Activated naive CD8-positive, alpha-beta T cell treated with anti-CD3 and anti-CD28 coated beads, Interleukin-2, amount 10 ng/mL, durations not matched to agents 7 days and 5 days (primary cell): ENCODE measurements at places on chromosomes 3 and 15. TPM values are rescaled to one million over a fixed set of nuclear protein-coding genes. Genes with fewer than 3 reads are reported as not detected.

LDHAL6B gene
- total RNA-seq = not detected

GMNC gene
- total RNA-seq = not detected

PAK6 gene
- 0.91 TPM for total RNA-seq

GABRB3 gene
- not detected for total RNA-seq

ROBO2 gene
- total RNA-seq = not detected

LRRN1 gene
- 1.2 TPM for total RNA-seq

TM6SF1 gene
- total RNA-seq = 16.3 TPM

DNA sequence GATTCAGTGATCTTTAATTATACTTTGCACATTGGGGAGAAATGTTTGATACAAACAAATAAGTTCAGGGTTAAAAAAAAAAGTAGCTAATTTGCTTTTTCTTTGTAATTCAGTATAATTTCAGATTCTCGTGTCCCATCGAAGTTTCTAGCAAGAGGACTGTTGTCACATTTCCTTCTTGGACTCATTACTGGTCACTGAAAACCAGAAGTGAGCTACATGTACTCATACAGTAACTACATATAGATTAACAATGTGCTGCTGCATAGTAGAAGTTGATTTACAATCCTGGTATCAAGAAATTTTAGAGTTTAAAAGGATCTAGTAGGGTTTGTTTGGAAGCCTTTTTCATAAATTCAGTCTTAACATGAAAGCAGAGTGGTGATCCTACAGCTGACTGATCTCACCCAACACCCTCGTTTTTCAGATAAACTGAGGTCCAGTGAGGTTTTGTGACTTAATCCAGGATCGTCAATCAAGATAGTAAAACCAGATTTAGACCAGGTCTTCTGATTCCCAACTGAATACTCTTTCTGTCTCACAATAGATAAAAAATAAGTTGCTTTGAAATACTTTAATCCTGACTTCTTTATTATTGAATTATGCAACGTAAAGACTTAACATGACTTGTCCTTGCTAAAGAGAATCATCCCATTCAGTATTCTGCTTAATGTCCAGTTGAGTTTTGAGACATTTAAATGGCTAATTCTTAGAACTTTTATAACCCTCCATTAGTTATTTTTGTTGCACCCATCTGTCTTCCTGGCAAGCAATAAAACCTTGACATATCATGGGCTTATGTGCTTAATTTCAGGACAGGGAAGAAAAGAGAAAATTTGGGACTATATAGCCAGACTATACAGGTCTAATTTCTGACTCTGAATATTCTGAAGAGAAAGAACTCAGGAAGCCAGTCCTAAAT lies 2.8 kb downstream of the SEC62 start:
- H3K4me3 ChIP-seq = no peak overlapping the region
- DNase-seq = no peak
- no peak overlapping the region for H3K27ac ChIP-seq
- no peaks in the 10 kb centered on the region for H3K27me3 ChIP-seq
- peaks cover 24% of the 10 kb centered on the region for H3K36me3 ChIP-seq

DNA sequence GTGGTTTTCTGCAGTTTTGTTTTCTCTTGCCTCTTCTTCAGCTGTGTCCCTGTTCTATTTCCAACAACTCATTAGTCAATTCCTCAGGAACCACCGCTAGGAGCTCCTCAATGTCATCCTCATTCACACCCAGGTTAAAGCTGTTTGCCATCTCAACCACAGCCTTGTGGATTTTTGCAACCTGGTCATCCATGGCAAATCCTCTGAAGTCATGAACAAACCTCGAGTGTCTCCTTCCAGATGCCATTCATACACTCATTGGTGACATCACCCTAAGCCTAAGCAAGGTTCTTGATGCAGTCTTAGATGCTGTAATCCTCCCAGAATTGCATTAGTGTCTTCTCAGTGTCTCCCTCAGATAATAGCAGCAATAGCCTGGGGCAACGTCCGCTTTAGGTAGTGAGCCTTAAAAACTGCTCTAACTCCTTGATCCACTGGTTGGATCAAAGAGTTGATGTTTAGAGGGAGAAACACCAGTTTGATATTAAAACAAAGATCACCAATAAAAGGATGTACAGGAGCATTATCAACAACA lies 31.5 kb upstream of the ZNF502 start:
- H3K36me3 ChIP-seq = peaks cover 31% of the 10 kb centered on the region
- peaks cover 2% of the 10 kb centered on the region for H3K27me3 ChIP-seq
- no peak for DNase-seq
- H3K4me1 ChIP-seq = peaks cover 7% of the 10 kb centered on the region
- H3K27ac ChIP-seq = no peak overlapping the region
- H3K4me3 ChIP-seq = no peak overlapping the region

- H3K4me3 ChIP-seq = peak within 1 kb of the TSS; percentile 39
- H3K36me3 ChIP-seq = no peaks in the 10 kb centered on the region
- peak; percentile 35 for DNase-seq
- peaks cover 83% of the 10 kb centered on the region for H3K27me3 ChIP-seq
- peaks cover 5% of the 10 kb centered on the region for H3K4me1 ChIP-seq
Measured at GRCh38 chr3:11154036-11154952, at the start of gene HRH1. Gene HRH1, plus strand, starts transcription at chr3:11154493. Its CDS starts 104,545 bp downstream, at chr3:11259038.

GRCh38 chr15:60390871-60391501 lies 6.8 kb downstream of the ANXA2 start:
- H3K4me3 ChIP-seq = no peak overlapping the region
- peaks cover 47% of the 10 kb centered on the region for H3K4me1 ChIP-seq
- DNase-seq = no peak
- no peaks in the 10 kb centered on the region for H3K27me3 ChIP-seq
- no peak overlapping the region for H3K27ac ChIP-seq

GRCh38 chr15:75025107-75025506 lies 1.7 kb downstream of the PPCDC start:
- peaks cover 22% of the 10 kb centered on the region for H3K4me1 ChIP-seq
- peak overlapping the region; percentile 95 for H3K4me3 ChIP-seq
- peak overlapping the region; percentile 3 for H3K27ac ChIP-seq
- H3K27me3 ChIP-seq = no peaks in the 10 kb centered on the region

DNA sequence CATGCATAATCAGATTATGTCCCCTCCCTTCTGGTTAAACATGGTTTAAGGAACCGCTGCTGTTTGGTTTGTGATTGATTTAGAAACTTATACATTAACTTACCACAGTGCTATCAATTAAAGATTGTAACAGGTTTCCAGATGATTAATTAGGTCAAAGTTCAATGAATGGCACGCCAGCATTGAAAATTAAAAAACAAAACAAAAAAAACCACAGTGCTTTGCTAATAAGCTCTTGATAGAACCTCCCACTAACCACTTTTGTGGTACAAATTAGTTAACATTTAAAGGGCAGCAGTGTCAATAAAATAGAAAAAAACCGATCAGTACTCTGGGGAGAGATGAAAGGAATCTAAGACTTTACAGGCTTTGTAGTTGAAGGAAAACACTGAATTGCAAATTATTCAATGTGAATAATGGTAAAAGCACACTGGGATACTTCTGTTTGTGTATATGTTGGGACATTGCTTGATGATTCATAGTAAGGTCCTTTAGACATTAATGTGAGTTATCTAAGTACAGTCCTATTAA lies 7.6 kb upstream of the C3orf38 start:
- H3K27me3 ChIP-seq = no peaks in the 10 kb centered on the region
- H3K36me3 ChIP-seq = peaks cover 32% of the 10 kb centered on the region
- no peak overlapping the region for H3K27ac ChIP-seq
- H3K4me3 ChIP-seq = no peak overlapping the region
- H3K4me1 ChIP-seq = peaks cover 5% of the 10 kb centered on the region

- H3K27me3 ChIP-seq = peaks cover 12% of the 10 kb centered on the region
- peaks cover 2% of the 10 kb centered on the region for H3K36me3 ChIP-seq
- no peak overlapping the region for H3K4me3 ChIP-seq
Measured at GRCh38 chr15:74733269-74733668, 7.9 kb upstream of the CYP1A1 start.

DNA sequence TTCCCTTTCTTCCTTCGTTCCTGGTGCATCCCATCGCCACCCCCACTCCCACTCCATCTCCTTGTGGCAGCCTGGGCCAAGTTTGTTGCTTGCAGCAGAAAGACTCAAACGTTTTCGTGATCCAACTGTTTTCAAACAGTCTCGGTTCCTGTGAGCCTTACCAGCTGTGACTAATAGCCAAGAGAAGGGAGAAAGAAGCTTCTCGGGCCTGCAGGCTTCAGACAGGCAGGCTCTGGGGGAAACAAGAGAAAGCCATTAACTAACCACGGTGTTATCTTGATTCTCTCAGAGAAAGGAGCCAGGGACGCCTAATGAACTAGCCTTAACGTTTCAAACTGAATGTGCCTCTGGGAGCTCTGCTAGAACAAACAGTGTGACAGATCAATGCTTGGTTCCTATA lies 742.0 kb downstream of the NR2F2 start:
- no peak overlapping the region for H3K4me3 ChIP-seq
- H3K4me1 ChIP-seq = no peaks in the 10 kb centered on the region
- H3K27me3 ChIP-seq = no peaks in the 10 kb centered on the region
- no peak overlapping the region for H3K27ac ChIP-seq
- no peaks in the 10 kb centered on the region for H3K36me3 ChIP-seq

- no peaks in the 10 kb centered on the region for H3K36me3 ChIP-seq
- H3K4me1 ChIP-seq = no peaks in the 10 kb centered on the region
- H3K27ac ChIP-seq = no peak overlapping the region
- no peak overlapping the region for H3K4me3 ChIP-seq
Measured at GRCh38 chr3:61591300-61591699, 29.9 kb downstream of the PTPRG start.

GRCh38 chr15:67178569-67179210 lies 75.8 kb downstream of the AAGAB start:
- H3K4me1 ChIP-seq = peaks cover 10% of the 10 kb centered on the region
- no peak for DNase-seq
- no peaks in the 10 kb centered on the region for H3K27me3 ChIP-seq
- H3K27ac ChIP-seq = no peak overlapping the region
- H3K4me3 ChIP-seq = no peak overlapping the region
- H3K36me3 ChIP-seq = no peaks in the 10 kb centered on the region

DNA sequence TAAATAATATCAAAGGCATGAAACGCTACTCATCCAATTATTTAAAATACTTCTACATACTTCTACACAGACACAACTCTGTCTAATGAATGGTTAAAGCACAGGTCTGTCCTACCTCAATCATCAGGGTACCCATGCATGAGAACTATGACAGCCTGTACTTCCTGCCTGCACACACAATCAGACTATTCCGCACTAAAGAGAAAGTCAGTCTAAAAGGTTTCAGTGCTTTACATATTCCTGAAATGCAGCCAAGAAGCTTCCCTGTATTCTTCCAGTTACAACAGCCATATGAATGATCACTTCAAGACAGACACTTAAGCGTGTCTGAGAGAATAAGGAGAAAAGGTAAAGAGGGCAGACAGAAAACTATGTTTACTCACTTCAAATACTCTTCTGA lies 58.8 kb downstream of the TUBGCP4 start:
- no peak overlapping the region for H3K27ac ChIP-seq
- no peaks in the 10 kb centered on the region for H3K4me1 ChIP-seq
- no peak for DNase-seq
- H3K4me3 ChIP-seq = no peak overlapping the region

GRCh38 chr15:60729850-60730458 lies 251.0 kb upstream of the ICE2 start:
- H3K4me1 ChIP-seq = peaks cover 5% of the 10 kb centered on the region
- no peak overlapping the region for H3K27ac ChIP-seq
- peaks cover 13% of the 10 kb centered on the region for H3K36me3 ChIP-seq
- DNase-seq = no peak
- no peaks in the 10 kb centered on the region for H3K27me3 ChIP-seq

GRCh38 chr3:196707566-196707965 lies 4.5 kb downstream of the CEP19 start:
- H3K4me3 ChIP-seq = no peak overlapping the region
- H3K36me3 ChIP-seq = no peaks in the 10 kb centered on the region
- no peaks in the 10 kb centered on the region for H3K27me3 ChIP-seq
- H3K27ac ChIP-seq = no peak overlapping the region
- peaks cover 9% of the 10 kb centered on the region for H3K4me1 ChIP-seq
